Naive B cell (primary cell): ENCODE measurements at places on chromosomes 3 and 15. TPM values are rescaled to one million over a fixed set of nuclear protein-coding genes. Genes with fewer than 3 reads are reported as not detected.

LARP6 gene
- polyA plus RNA-seq: not detected

STAC gene
- not detected for polyA plus RNA-seq

GRCh38 chr3:127185268-127185667, 7.7 kb upstream of the PRR23E start:
- H3K4me1 ChIP-seq: peaks cover 3% of the 10 kb centered on the region
- no peaks in the 10 kb centered on the region for H3K36me3 ChIP-seq
- H3K4me3 ChIP-seq: no peak overlapping the region
- no peak overlapping the region for H3K27ac ChIP-seq
- no peak for DNase-seq

WNT7A gene
- not detected for polyA plus RNA-seq

GRCh38 chr3:144141496-144141895, 169.9 kb downstream of the DIPK2A start:
- no peaks in the 10 kb centered on the region for H3K4me1 ChIP-seq
- H3K27me3 ChIP-seq: no peaks in the 10 kb centered on the region
- DNase-seq: no peak
- no peak overlapping the region for H3K4me3 ChIP-seq
- H3K36me3 ChIP-seq: peaks cover 7% of the 10 kb centered on the region
- no peak overlapping the region for H3K27ac ChIP-seq

AHSG gene
- polyA plus RNA-seq: not detected

DTWD1 gene
- polyA plus RNA-seq: 22.2 TPM

GRCh38 chr3:61908382-61908781, 347.0 kb downstream of the PTPRG start:
- no peaks in the 10 kb centered on the region for H3K36me3 ChIP-seq
- no peak for DNase-seq
- H3K4me1 ChIP-seq: no peaks in the 10 kb centered on the region
- H3K4me3 ChIP-seq: no peak overlapping the region
